NCI-H2029 (cell line): ENCODE measurements at places on chromosomes 4 and X.

- no peak for DNase-seq
Measured at GRCh38 chr4:25028851-25029250, 1.9 kb downstream of the LGI2 start.

GRCh38 chr4:4606321-4606720 is 64.5 kb upstream of the STX18 start:
- no peak for DNase-seq

DNA sequence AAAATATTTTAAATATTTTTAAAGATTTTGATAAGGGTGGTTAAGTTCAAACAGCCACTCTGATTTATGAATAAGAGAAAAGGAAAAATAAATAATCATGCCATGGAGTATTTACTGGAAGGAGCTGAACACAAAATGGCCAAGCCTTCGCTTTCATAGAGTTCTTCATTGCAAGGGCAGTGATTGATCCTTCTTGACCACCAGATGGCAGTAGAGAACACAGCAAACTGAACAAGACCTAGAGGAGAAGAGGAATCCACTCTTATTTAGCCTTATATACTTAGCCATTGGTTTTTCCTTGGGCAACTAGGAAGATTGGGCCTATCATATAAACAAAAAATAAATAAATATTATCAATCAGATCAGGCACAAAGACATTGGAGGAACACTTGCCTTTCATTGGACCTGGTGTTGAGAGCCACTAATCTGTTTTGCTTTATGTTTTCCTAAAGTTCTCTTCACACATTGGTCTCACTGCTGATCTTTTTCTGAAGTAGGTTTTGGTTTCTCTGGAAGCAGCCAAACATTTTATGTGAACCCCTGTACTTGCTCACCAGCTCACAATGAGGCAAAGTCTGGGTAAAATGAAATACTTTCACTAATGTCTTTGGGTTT is 58.1 kb upstream of the PARM1 start:
- DNase-seq = peak; percentile 67

GRCh38 chr4:56575820-56576429 is 70.3 kb downstream of the ARL9 start:
- DNase-seq = no peak

- DNase-seq = no peak
Measured at GRCh38 chr4:74896595-74896994, 36.3 kb upstream of the PARM1 start.

- DNase-seq = no peak
Measured at GRCh38 chr4:153181293-153181692, 22.9 kb upstream of the TRIM2 start.

DNA sequence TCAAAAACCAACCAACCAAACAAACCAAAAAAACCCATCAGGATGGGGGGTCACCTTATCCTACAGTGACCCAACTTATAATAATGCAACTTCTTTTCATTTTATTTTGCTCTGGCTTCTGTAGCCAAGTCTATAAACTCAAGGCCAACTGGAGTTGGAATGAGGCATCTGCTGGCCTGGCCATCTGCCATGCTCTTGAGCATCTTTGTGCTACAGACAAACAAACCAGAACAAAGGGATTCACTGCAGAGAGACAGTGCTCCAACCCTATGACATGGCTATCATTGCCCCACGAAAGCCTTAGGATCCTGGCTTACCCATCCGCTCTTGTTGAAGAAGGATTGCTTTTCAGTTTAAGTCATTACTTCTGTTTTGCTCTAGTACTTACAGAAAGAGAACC is 49.2 kb upstream of the SCRG1 start:
- DNase-seq = peak; percentile 78

GRCh38 chr4:159400558-159401225 is 297.8 kb downstream of the RAPGEF2 start:
- no peak for DNase-seq

GRCh38 chr4:143270256-143270838 is 66.3 kb upstream of the GAB1 start:
- DNase-seq = no peak

- no peak for DNase-seq
Measured at GRCh38 chr4:54571293-54572151, 86.2 kb upstream of the KIT start.

GRCh38 chr4:7980036-7980435 is 40.4 kb upstream of the AFAP1 start:
- no peak for DNase-seq

DNA sequence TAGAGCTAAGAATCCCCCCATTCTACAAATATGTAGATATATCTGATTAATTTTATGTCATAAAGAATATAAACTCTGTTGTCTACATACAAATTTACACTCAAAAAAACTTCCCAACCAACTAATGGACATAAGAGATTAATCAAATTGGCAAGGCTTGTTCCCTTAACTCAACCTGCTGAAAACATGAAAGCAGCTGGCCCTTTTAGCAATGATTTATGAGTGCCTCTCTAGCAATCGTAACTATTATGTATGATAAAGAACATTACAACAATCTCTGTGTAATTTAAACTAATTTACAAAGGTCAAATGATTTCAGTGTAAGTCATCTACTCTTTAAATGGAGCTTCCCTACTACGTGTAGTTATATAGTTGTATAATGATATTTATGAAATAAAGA is 83.1 kb upstream of the FTHL17 start:
- no peak for DNase-seq

DNA sequence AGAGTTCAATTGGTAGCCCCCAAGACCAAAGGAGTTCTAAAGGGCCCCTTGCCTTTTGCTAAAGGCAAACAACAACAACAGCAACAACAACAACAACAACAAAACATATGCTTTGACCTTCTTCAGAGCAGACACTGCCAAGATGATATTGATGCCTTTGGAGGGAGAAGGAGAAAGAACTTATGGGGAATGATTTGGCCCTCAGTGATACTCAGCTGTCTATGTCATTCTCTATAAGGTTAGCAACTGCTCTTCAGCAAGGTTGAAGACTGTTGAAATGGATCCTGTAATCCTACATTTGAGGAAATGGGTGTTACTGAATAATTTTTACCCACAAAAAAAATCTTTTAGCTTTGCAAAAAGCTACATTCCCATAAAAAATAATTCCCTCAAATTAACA is 72.5 kb downstream of the PRPS1 start:
- DNase-seq = no peak

GRCh38 chrX:72062916-72063315 is 68.8 kb downstream of the RTL5 start:
- no peak for DNase-seq

GRCh38 chr4:128796934-128797333 is 12.6 kb upstream of the JADE1 start:
- no peak for DNase-seq

DNA sequence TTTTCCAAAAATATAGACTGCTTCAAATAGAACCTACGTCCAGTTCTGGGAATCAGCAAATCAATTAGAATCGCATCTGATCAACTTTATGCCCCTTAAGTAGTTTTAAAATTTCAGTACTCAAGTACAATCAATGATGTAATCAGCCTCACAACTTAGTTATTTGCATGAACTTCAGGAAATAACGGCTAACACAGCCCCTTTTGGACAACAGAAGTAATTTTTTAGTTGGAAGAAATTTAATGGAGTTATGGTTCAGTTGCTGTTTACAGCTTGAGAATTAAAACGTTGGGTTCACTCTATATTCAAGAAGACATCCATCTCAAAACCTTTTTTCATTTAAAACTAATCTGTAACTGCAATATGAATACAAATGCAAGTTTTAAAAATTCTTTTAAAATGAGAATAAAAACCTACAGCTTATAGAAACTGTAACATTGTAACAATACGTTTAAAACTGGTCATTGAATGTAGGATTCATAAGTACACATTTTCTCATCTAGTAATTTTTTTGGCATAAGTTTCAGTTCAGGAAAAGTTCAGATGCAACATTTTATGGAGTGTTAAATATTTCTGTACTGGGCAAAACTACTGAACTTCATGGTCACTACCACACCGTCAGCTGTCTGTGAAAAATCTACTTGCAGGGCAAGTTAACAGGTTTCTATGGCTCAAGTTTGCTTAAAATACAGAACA is 956 bp downstream of the TAPT1 start:
- DNase-seq = no peak

DNA sequence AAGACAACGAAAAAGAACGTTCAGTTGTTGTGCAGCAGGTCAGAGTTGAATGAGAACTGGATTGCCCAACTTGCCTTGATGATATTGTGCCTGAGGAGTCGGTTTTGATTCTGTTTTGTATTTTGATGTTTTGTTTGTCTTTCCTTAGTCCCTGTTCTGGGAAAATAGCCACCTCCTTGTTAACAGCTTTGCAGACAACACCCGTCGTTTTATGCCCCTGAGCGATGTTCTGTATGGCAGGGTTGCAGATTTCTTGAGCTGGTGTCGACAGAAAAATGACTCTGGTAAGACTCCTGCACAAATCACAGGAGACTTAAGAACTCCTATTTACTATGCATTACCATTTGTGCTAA is 4.5 kb downstream of the BST1 start:
- DNase-seq = no peak

- DNase-seq = no peak
Measured at GRCh38 chr4:35138449-35138848, 1105.9 kb downstream of the ARAP2 start.

DNA sequence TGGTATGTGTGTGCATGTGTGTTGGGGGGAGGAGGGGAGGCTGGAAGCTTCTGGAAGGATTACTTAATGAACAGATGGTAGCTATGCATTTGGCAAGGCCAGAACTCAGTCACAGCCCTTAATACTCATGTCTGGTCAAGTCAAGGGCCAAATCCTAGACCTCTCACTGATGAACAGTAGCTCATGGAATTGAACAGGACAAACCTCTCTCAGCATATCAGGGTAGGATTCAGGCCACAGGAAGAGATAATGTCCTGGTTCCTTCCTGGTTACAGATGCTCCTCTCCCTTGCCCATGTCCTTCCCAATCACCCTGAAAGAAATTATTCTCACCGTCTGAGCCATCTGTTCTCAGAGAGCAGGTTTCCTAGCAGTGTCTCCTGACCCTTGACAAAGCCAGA is 165.7 kb downstream of the SOWAHB start:
- DNase-seq = no peak

- no peak for DNase-seq
Measured at GRCh38 chrX:85493821-85494220, 114.4 kb upstream of the POF1B start.

DNA sequence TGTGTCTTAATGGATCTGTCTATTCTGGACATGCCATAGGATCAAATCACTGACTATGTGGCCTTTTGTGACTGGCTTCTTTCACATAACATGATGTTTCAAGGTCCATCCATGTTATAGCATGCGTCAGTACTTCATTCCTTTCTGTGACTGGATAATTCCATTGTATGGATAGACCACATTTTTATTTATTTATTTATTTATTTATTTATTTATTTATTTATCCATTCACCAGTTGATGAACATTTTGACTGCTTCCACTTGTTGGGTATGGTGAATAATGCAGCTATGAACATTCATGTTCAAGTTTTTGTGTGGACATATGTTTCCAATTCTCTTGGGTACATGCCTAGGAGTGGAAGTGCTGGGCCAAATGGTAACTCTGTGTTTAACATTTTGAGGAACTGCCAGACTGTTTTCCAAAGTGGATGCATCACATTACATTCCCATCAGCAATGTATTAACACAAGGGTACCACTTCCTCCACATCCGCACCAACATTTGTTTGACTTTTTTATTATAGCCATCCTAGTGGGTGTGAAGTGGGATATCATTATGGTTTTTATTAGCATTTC is 14.0 kb downstream of the RTL5 start:
- DNase-seq = no peak

GRCh38 chr4:174714393-174715211 is 114.4 kb downstream of the GLRA3 start:
- DNase-seq = peak; percentile 20

GRCh38 chr4:175953960-175954521 is 111.6 kb upstream of the WDR17 start:
- DNase-seq = no peak

DNA sequence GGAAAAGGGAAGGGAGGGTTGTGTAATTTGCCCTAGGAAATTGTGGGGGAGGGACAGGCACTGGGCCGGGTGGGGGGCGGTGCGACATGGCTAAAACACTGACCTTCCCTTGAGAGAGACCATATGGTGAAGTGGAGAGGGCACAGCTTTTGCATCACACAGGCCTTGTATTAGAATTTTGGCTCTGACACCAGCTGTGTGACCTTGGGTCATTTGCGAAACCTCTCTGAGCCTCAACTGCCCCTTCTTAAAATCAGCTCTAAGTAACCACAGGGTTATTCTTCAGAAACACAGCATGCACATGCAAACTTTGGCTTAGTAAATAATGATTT is 25.8 kb downstream of the PDGFRA start:
- no peak for DNase-seq

GRCh38 chrX:23503835-23504539 is 163.3 kb upstream of the PRDX4 start:
- peak; percentile 73 for DNase-seq

DNA sequence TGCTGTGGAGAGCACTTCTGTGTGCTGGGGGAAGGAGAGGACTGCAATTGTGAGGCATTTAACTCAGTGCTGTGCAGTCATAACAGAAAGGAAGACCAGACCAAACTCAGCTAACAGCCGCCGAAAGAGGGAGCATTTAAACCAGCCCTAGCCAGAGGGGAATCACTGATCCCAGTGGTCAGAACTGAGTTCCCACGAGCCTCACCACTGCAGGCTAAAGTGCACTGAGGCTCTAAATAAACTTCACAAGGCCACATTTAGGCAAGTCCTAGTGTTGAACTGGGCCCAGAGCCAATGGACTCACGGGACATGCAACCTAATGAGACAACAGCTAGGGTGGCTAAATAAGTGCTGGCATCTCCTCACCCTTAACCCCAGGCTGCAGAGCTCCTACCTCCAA is 20.4 kb downstream of the IQCM start:
- no peak for DNase-seq

DNA sequence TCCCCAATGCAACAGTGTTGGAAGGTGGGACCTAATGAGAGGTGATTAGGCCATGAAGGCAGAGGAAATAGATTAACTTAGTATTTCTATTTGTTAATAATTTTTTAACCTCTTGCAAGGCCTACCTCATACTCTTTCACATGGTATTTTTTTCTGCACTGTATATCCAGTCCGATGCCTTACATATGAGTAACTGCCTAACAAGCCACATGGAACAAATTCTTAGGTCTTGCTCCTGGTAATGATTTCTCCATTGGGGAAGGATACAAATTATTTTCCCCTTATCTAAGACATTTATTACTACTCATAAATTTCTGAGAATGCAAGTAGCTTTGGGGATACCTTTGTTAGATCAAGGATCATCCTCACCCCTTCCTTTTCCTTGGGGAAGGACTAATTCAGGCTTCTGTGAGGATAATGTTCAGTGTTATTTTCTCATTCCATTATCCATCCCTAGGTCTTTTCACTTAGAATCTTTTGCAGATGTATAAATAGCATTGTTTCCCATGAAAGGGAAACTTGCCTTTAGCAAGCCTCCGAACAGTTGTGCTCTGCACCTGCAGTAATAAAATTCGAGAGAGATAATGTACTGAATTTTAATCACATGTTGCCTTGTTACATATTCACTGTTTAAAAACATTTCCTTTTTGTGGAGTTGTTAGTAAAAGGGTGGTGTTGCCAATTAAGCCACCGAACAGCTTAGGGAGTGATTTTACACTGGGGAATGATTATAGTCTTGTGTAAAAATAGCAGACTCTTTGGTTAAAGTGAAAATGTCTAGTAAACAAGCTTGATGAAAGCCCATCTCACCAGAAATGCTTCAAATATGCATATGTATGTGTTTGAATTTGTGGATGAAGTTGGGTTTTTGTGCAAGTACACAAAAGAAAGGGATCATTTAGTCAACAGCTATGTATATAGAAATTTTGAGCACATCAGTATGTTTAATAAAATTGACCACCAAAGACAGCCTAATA is 89.9 kb downstream of the CFAP299 start:
- no peak for DNase-seq

- DNase-seq = no peak
Measured at GRCh38 chr4:177487977-177488376, 45.7 kb upstream of the AGA start.
